Right renal pelvis (tissue), 4 donors: ENCODE measurements at places on chromosomes 1 and 21.

- DNase-seq: no peak
Measured at GRCh38 chr1:157359314-157360022, 192.8 kb downstream of the FCRL5 start.

DNA sequence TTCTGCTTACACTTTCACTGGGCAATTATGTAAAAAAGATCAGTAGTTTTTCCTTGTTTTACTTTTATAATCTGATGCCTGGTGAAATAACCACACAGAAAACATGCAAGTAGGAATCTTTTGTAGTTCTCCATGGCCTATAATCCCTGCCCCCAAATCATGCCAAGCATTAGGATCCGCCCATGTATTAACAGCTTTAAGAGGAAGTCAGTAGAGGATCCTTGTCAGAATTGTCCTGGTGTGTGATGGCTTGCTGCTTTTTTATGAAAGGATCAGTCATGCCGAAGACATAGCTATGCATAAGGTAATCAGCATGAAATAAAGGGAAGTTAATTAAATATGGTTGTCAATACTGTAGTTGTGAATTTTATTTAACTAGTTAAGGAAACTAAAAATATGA lies 20.0 kb downstream of the ADGRL2 start:
- DNase-seq: no peak

DNA sequence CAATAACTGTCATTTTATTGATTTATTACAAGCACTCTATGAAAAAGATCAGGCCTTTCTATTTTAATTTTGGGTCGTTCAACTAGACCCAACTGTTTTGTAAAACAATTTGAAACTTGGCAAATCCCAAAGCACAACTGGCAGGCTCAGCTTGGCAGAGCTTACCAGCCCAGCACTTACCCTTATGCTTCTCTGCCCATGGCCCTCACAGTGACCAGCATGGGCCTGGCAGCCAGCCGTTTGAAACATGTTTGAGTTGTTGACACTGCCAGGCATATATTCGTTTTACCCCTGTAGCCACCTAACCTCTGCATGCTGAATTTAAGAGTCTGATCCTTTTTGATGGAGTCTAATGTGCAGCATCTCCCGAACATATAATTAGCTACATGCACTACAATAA lies 796.7 kb upstream of the ADGRL2 start:
- no peak for DNase-seq

GRCh38 chr1:212731630-212732029 lies 32.0 kb upstream of the BATF3 start:
- DNase-seq: no peak

DNA sequence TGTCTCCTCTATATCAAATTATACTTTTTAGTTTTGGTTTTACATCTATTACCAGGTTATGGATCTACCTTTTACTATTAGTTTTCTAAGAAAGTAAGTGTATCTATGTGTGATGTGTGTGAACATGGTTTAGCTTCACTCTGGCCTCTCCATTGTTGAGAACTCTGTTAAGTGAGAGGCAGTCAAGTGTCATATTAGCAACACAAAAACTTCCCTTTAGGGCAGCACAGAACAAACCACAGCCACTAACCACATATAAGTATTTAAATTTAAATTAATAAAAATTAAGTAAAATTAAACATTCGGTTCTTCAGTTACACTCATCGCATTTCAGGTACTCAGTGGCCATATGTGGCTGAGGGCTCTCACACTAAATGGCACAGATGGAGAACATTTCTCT lies 96.6 kb downstream of the DPYD start:
- no peak for DNase-seq

DNA sequence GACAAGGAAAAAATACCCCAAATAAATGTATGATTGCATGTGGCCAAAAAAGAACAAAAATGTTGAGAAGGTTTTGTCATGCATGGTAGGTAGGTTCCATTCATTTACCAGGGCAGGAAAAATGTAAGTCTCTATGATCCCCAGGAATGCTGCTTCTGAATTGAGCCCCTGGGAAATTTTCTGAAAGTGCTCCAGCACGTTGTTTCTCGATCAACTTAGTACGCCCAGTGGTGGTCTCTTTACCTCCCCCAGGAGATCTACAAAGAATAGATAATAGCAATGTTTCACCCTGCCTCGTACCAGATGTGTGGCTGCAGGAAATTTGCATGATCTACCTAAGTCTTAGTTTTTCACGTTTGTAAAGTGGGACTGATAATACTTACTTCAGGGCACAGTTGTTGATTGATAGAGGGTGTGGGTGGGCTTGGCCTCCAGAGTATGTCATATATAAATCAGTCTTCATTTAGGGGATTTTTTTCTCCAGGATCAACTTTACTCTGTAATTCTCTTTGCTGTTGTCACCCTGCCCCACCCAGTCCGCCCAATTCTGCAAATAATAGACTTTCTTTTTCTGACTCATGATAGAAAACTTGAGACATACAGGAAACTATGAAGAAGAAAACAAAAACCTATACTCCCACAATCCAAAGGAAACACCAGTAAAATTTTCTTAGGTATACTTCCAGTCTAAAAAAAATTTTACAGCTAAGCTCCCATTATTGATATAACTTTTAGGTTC lies 462.0 kb upstream of the RUNX1 start:
- no peak for DNase-seq

DNA sequence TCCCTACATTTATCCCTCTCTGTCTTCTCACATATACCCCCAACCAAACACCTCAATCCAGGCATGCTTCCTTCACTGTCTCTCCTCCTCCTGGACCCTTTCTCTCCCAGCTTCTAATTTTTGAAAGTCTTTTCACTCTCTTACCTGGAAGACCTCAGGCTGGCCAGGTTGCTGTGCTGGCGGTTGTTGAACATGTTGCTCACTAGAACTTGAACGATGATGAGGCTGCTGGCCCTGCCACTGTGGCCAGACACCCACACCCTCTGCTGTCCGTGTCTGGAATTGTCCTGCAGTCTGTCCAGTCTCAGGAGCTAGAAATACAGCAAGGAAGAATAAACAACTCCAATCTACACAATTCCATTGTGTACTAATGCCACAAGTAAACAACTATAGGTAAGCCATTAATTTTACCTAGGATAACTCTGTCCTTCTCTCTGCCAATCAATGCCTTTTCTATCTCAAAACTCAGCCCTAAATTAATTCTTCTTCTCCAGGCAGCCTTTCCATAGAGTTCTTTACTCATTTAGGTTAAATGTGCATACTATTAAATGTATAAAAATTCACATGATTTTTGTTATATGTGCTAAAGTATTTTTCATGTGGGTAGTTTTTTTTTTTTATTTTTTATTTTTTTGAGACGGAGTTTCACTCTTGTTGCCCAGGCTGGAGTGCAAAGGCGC lies 5.1 kb upstream of the CTSK start:
- no peak for DNase-seq

- no peak for DNase-seq
Measured at GRCh38 chr1:174786358-174786757, 213.4 kb upstream of the CACYBP start.

- no peak for DNase-seq
Measured at GRCh38 chr1:200150721-200151120, 123.2 kb downstream of the NR5A2 start.

- DNase-seq: no peak
Measured at GRCh38 chr1:161162052-161162451, 2.8 kb downstream of the USP21 start.

- no peak for DNase-seq
Measured at GRCh38 chr21:42535602-42536171, 22.0 kb downstream of the SLC37A1 start.

GRCh38 chr1:64550510-64550909 lies 80.6 kb downstream of the CACHD1 start:
- DNase-seq: no peak

DNA sequence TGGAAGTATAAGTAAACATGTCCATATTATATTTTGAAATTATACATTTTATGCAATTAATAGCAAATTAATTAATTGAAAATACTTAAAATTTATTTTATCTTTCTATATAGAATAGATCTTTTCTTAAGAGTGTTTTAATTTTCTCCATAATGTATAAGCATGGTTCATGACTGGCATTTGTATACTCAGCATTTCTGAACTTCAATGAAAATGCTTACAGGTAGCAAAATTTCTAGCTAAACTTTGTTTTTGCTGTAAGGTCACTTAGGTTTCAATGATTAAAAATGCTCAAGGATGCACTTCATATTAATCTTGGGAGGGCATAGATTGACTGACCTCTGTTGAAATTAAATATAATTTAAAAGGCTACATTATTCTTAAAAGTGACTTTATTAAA lies 1108.1 kb downstream of the BRINP3 start:
- no peak for DNase-seq

DNA sequence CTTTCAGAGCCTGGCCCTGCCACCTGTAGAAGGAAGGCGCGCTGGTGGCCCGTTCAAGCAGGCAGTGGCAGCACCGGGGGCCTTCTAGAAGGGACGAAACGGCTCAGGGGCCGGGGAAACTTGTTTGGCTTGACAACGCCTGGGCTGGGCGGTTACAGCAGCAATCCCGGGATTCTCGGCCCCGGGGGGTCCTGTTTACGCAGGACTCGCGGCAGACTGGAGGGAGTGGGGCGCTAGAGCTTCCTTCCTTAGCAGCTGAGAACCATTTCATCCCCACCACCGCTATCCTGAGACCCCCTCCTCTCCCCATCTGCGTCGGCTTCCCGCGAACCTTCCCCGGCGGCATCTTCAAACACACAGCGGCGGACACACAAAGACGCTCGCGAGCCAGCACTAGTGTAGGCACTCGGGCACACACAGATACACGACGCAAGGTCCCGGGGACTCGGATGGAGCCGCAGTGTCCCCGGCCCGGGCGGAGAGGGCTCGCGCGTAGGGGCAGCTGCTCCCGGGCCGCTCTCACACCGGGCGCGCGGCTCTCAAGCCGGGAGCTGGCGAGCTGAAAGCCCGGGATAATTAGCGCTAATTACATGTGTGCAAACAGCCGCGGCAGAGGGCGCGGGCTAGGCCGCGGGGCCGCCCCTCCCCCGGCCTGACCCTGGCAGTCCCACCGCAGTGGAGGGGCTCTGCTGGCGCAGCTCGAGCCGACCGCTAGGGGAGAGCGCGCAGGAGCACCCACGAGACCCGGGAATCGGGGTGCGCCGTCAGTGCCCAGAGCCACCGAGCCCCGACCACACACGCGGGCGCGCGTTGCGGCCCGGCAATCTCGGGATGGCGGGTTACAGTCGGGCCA lies 271.4 kb downstream of the FOXD2 start:
- no peak for DNase-seq

GRCh38 chr1:152451254-152451653 lies 37.2 kb upstream of the CRNN start:
- no peak for DNase-seq

DNA sequence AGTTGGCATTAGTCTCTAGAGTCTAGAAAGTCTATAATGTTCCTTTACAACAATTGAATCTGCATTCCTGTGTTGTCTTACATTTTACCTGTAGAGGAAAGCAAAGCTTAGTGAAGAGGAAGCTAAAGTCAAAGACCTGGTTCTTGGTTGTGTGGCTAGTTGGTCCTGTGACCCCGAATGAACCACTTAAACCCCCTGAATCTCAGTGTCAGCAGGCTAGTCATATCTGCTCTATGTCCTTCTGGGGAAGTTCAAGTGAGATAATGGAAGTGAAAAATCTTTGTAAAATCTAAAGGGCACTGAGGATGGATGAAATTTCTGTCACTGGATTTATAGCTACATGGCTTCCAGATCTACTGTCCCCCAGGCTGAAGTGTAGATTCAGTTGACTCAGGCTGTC lies 24.0 kb upstream of the AIM2 start:
- DNase-seq: no peak

- DNase-seq: no peak
Measured at GRCh38 chr1:229784834-229785233, 158.8 kb downstream of the URB2 start.

GRCh38 chr1:90262286-90262685 lies 267.4 kb downstream of the ZNF326 start:
- no peak for DNase-seq

- DNase-seq: no peak
Measured at GRCh38 chr1:96538883-96539282, 182.7 kb upstream of the PTBP2 start.

DNA sequence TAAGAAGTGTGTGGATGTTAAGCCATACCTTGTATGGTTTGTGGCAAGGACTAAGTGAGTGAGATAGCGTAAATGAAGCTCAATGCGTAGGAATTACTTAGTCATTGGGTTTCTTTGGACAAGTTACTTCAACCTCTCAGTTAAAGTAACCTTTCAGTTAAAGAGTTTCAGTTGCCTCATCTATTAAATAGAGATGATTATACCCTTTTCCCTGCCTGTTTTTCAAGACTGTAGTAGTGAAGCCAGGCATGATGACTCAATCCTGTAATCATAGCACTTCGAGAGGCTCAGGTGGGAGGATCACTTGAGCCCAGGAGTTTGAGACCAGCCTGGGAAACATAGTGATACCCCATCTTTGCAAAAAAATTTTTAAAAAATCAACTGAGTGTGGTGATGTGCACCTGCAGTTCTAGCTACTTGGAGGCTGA lies 6.3 kb downstream of the ZMPSTE24 start:
- DNase-seq: no peak

DNA sequence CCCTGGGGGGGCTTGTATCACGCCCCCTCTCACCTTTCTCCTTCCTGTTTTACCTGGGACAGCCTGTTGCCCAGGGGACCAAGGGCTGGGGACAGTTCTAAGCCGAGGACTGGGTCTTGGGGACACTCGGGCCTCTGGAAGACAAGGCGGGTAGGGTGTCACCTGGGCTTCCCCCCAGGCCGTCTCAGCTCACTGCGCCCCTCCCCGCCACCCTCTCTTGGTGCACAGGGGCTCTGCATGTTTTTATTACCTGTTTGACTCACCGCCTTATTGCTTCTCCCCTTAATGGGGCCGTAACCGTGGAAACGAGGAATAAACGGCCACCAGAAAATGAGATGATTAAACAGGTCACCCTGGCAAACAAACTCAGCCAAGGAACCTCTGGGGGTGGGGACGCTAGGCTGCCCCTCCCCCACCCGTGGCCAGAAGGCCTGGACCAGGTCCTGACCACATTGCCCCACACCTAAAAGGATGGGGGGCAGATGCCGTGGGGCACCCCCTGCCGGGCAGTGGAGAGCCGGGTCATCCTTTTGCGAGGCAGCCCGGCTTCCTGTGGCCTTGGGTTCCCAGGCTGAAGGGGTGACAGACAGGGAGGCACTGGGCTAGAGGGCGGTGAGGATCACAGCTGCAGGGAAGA lies 109.9 kb downstream of the CASZ1 start:
- no peak for DNase-seq

DNA sequence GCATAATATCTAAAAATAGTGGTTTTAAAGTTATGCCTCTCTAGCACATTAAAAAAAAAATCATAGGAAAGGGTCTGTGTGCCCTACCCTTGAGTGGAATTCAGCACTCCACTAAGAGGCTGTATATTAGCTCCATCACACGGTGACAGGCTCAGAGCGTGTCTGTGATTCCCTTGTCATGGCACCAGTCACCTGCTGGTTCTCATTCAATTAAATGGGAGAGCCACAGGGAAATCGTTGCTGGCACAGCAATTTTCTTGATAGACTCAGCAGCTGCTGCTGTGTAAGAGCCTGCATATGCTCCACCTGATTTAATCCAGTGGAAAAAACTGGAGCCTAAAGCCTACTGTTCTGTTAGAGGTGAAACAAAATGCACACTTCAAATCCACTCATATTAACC lies 9.5 kb downstream of the ATP6V1G3 start:
- DNase-seq: no peak
